Stimulated activated CD4-positive, alpha-beta T cell treated with anti-CD3 and anti-CD28 coated beads, Interleukin-4, amount 100 ng/mL, for 48 hours (primary cell): ENCODE measurements at places on chromosomes 7 and 10.

DNA sequence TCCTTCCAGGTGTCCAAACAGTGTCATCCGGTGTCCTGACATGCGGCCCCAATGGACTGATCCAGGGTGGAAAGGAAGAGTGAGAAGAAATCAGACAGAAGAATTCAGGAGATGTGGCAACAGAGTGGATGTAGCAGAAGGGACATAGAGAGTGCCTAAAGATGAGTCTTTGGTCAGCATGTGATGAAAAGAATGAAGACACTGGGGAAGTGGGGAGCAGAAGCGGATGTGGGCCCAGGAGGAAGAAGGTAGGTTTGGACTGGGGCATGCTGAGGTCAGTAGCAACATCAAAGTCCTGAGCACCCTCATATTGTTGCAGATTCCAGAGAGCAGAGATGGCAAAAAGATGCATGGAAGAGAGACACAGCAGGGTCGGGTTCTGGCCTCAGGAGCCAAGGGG, 71.8 kb upstream of the STEAP1B start:
- DNase-seq, result no peak

DNA sequence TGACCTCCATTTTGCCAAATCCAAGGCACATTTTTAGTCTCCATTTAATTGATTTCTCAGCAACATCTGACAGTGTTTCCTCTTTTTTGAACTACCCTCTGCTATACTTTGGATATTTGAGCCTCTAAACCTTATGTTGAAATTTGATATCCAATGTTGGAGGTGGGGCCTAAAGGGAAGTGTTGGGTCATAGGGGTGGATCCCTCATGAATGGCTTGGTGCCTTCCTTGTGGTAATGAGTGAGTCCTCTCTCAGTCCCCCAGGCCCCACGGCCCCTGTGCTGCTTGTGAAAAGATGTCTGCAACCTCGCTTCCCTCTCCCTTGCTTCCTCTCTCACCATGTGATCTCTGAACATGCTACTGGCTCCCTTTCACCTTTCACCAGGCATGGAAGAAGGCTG, 96.8 kb upstream of the DGKB start:
- no peak for DNase-seq

GRCh38 chr10:13056456-13057077, 43.4 kb upstream of the OPTN start:
- DNase-seq, result no peak

DNA sequence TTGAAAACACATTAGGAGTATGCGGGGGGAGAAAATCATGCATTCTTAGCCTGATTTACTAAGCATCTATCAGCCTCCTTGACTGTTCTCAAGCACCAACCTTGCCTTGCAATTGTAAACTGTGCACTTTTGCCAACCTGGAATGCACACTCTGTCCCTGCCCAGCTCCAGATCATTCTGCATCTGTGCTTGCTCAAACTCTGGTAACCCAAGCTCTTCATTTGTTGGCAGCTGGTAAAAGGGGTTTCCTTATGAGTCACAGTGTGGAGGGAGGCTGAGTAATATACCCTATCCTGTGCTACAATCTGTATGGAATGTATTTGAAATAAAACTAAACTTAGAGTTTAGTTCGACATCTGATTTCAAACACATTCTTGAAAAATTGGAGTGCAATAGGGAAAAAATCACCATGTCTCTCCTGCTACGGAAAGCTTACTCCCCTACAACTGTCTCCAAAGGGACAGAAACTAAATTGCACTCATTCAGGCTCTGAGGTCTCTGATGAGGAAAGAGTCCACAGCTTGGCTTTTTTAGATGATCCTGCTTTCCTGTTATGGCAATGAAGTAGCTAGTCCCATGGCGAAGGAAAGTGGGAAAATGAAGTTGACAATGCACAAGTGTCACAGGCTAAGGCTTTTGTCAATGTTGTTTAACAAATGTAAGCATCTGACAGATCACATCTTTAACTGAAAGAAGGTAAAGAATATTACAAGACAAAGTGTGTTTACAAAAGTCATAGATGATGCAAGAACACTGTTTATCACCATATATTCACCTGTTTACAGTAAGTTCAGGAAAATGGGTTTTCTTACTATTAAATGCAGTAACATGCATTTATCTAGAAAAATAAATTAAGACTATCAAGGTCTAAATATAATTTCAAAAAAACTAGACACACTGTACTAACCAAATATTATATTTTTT, 61.9 kb downstream of the TES start:
- DNase-seq, result no peak

DNA sequence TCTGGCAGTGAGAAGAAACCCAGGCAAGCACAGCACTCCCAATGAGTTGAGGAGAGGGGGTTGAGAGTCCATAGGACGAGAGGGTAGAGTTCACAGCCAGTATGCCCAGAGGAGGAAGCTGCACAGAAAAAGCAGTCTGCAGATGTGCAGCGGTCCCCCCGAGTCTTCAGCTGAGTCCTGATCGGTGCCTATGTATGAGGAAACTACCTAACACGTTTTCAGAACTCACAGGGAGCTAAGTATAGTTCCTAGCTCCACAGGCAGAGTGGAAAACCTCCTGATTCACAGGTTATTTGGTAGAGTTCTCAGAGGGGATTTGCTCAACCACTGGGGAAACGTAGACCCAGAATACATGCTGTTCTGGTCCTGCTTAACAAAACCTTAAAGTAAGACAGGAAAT, 271.3 kb upstream of the CNTNAP2 start:
- no peak for DNase-seq

DNA sequence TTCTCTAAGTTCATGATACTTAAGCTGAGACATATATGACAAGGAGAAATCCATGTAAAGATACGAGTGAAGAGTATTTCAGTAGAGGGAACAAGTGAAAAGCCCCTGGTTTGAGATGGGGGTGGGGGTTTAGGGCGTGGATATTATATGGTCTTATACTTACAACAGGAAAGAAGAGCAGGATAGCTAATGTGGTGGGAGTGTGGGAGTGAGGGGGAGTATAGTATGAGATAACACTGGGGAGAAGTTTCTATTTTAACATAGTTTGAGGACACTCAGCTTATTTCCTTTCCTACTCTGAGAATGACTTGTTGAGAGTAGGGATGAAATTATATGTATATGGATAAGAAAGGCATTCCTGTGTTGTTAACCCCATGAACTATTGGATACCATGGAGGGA, 36.5 kb downstream of the MCU start:
- DNase-seq, result no peak

DNA sequence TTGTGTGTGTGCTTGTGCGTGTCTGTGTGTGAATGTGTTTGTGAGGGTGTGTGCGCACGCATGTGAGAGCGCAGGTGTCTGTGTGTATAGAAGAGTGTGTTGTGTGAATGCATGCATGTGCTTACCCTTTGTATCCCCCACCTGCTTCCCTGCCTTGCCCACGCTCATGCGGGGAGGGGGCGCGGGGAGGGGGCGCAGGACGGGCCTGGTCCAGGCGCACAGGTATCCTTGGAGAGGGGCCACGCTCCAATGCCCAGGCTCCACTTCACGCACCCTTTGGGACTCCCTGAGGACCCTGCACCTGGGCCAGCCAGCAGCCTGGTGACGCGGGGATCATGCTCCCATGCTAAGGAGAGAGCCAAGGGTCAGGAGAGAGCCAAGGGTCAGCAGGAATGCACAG, 47.9 kb upstream of the EN2 start:
- no peak for DNase-seq
